Gastroesophageal sphincter (tissue), 4 donors: ENCODE measurements at places on chromosomes 16 and 17.

DNA sequence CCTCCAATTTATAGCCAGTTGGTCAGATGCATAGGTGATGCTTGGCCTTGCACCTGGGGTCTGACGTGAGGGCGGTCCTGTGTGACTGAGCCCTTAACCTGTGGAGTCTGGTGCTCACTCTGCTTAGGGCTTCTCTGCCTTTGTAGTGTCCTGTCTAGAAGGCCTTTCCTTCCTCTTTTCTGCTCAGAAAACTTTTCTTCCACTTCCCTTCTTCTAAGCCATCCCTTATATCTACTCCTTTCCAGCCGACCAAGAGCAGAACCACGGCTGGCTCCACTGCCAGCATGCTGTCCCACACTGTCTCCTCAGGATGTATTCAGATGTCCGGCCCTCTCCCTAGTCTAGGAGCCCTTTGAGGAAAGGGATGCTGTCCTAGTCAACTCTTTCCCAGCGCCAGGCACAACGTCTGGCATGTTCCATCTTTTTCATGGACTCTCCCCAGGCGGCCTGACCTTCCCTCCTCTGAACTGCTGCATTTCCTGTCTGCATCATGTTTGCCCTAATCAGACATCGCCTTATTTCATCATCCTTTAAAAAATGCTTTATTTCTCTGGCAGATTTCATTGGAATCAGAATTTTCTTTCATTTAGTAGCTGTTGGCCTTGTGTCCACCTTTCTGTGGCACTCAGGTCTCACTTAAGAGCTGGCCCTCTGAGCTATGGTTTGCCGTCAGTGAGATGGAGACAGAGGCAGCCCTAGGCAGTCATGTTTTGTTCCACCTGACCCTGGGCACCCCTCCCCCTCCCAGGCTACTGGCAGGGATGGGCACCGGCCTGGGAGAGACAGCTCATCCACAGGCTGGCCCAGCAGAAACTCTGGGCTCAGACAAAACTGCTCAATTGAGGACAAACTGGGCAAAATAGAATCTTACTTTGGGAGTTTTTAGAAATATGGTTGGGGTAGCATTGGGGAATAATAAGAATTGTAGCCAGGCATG, 15.5 kb upstream of the BRCA1 start:
- no peak for ATAC-seq

DNA sequence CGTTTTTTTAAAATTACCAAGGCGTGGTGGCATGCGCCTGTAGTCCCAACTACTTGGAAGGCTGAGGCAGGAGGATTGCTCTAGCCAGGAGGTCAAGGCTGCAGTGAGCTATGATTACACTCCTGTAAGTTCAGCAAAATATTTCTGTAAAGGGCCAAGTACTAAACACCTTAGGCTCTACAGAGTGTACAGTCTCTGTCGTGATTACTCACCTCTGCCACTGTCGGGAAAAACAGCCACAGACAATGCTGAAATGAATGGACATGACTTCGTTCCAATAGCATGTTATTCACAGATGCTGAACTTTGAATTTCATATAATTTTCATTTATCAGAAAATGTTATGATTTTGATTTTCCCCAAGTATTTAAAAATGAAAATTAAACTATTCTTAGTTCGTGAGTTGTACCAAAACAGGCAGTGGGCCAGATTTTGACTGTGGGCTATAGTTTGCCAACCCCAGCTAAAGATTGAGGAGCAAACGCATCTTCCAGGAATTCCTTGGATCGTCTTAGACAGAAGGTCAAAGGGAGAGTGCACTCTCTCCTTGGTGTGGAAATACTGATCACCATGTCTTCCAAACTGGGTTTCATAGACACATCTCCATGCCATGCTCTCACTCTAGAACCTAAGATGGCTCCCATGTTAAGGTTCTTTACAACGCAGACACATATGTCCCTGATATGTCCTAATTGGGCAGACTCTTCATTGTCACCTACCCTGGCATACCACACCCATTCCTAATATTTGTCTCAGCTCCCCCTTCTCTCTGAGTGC, 89.5 kb downstream of the MARF1 start:
- ATAC-seq = no peak

DNA sequence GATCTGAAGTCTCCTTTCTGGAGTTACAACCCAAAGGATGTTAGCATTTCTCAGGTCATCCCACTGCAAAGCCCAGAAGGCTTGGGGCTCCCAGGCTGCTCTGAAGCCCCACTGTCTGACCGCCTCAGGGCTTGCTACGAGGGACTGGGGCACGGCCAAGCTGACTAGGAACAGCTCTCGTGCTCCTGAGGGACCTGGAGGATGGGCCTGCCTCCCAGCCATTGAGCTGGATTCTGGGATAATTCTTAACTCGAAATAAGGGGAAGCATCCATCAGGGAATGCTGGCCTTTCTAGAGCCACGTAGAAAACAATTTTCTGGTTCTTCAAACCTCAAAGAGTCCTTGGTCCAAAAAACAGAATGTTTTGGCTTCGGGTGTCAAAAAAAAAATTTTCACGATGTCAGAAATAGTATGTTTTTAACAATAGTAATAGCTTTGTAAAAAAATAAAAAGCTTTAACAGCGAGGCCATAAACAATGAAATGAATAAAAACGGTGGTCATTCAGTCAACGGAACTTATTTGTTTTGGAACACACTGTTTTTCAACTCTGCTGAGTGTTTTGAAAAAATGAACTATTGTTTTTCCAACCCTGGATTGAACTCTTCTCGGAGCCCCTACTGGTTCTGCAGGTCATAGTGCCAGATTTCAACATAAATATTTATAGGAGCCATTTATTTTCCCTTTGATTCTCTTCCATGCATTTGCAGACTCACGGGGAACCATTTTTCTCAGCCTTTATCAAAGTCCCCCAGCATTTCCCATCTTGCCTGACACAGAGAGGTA, 16.4 kb upstream of the HERPUD1 start:
- ATAC-seq = no peak

DNA sequence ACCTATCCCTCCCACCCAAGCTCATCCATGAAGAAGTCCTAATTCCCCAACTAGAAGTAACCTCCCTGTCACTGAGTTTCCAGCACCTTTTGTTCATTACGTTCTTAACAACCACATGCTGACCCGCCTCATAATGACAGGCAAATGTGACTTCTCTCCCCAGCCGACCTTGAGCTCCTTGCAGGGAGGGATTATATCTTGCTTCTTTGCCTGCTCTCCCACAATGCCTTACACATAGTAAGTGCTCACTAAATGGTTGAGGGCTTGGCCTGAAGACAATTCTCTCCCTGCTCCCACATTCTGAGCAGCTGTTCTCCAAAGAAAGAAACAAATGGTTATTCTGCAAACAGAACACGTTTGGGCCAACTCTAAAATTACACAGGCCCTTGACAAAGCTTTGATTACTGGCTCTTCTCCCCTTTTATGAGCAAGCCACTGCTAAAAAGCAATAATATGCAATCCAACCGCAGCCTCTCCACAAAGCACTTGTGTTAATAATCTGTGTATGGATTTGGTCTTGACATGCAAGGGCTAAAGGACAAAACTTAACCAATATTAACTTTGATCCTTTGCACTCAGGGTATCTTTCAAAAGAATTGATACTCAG, 23.2 kb downstream of the SLC39A11 start:
- no peak for ATAC-seq

DNA sequence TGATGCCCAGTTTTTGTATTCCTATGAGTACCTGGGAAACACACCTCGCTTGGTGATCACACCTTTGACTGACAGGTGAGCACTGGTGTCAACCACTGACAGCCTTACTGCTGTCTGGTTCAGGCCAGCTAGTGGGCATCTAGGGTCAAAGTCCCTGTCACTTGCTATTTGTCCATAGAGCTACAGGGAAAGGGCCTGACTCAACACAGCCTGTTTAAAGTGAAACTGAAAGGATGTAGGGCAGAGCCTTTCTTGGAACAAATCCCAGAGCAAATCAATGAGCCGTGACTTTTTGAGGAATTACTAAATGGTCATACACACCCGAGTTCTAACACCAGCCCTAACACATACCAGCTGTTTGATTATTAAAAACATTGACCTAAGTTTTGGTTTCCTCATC, 106.8 kb downstream of the DNAH9 start:
- ATAC-seq = no peak

DNA sequence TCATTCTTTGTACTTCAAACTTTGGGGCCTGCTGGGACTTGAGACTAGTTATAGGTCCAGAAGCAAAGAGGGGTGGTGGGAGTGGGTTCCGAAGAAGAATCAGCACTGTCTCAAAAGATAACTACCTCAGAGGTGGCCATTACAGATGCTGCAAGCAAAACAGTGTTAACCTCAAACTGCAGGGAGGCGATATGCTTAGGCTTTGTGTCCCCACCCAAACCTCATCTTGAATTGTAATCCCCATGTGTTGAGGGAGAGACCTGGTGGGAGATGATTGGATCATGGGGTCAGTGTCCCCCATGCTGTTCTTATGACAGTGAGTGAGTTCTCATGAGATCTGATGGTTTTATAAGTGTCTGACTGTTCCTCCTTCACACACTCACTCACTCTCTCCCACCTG, 545.3 kb downstream of the XYLT1 start:
- ATAC-seq = no peak

GRCh38 chr16:67652578-67653127, 7.4 kb downstream of the ACD start:
- ATAC-seq = peak; percentile 9
